Osteoblast (primary cell): ENCODE measurements at places on chromosomes 16 and 17. TPM values are rescaled to one million over a fixed set of nuclear protein-coding genes. Genes with fewer than 3 reads are reported as not detected.

The CEP20 gene
- 41.3 and 48.9 TPM in 2 replicates for total RNA-seq

The KRTAP4-4 gene
- total RNA-seq, result not detected in 2 replicates

The PRRT2 gene
- 1.4 and 4.1 TPM in 2 replicates for total RNA-seq

The SP6 gene
- total RNA-seq, result under 0.01 TPM in 2 replicates

The PTGES3L gene
- under 0.01 and 0.29 TPM in 2 replicates for total RNA-seq

The CHST6 gene
- total RNA-seq, result 1.1 and 1.5 TPM in 2 replicates

The PRR15L gene
- not detected in 2 replicates for total RNA-seq

GRCh38 chr16:62760398-62760797 is 724.2 kb upstream of the CDH8 start:
- DNase-seq, result no peak

- no peak for DNase-seq
These were observed 142.3 kb downstream of the RGS9 start for GRCh38 chr17:65279456-65279855.

GRCh38 chr17:32943206-32943605 is 15.3 kb downstream of the TMEM98 start:
- DNase-seq, result peak; percentile 84

- peak; percentile 52 for DNase-seq
These were observed 14.1 kb upstream of the LCMT1 start for GRCh38 chr16:25097276-25097975.

DNA sequence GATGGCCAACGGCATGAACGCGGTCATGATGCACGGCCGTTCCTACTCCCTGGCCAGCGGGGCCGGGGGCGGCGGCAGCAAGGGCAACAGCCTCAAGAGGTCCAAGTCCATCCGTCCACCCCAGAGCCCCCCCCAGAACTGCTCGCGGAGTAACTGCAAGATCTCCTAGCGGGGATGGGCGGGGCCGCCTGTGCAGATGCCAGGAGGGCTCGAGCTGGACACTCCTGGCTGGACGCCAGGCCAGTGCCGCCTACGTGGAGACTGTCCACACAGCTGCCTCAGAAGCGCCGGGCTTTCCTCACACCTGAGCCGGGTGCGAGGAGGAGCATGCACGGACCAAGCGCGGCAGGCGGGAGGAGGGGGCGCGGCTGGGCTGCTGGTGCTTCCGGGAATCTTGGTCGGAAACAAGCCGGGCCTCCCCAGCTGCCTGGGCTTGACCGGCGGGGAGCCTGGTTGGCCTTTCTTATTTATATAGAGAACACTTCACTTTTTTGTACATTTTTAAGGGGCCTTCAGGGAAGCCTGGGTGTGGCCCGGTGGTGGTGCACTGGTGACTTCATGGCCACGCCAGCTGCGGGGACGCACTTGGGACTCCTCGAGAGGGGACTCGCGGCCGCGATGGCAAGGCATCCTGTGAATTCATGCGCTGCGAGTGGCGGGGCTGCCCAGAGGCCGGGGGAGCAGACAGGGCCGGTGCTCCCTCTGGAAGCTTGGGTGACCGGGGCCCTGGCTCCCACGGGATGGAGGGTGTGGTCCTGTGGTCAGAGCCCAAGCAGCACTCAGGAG is 3.1 kb upstream of the WFIKKN1 start:
- peak; percentile 65 for DNase-seq

DNA sequence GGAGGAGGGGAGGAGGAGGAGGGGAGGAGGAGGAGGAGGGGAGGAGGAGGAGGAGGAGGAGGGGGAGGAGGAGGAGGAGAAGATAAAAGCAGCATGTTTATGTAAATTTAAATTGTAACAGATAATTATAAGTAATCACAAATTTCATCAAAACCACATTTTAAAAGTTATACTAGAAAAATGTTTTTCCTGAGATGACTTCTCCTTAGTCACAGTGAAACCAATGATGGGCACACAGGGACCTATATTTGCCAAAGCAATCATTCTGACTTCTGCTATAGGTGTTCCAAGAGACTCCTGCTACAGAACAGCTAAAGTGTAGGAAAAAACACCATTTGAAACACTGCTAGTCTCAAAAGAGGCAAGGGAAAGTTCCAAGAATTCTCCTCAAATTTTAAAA is 66.4 kb downstream of the CEP95 start:
- no peak for DNase-seq

GRCh38 chr17:37438141-37438540 is 31.5 kb downstream of the TADA2A start:
- no peak for DNase-seq

DNA sequence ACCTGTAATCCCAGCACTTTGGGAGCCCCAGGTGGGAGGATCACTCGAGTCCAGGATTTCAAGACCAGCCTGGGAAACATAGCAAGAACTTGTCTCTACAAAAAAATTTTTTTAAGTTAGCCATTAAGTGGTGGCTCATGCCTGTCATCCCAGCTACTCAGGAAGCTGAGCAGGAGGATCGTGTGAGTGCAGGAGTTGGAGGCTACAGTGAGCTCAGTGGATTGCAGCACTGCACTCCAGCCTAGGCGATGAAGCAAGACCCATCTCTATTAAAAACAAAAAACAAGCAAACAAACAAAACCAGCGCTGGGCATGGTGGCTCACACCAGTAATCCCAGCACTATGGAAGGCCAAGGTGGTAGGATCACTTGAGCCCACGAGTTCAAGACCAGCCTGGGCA is 38.0 kb downstream of the HEATR3 start:
- DNase-seq, result no peak

GRCh38 chr17:36748272-36748671 is 146.9 kb downstream of the MRM1 start:
- no peak for DNase-seq

DNA sequence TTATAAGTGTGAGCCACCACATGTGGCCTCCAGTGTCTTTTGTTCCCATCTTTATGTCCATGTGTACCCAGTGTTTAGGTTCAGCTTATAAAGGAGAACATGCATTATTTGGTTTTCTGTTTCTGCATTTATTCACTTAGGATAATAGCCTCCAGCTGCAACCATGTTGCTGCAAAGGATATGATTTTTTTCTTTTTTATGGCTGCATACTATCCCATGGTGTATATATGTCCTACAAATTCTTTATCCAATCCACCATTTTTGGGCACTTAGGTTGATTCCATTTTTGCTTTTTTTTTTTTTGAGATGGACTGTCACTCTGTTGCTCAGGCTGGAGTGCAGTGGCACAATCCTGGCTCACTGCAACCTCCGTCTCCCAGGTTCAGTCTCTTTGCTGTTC is 32.9 kb downstream of the ATAD5 start:
- no peak for DNase-seq

- peak; percentile 26 for DNase-seq
These were observed 215.4 kb upstream of the AXIN2 start for GRCh38 chr17:65776890-65777289.
